ENCODE measurements at places on chromosomes 4 and X.
A peak's percentile ranks its signal among the peaks of the same experiment; 100 is the strongest.

DNA sequence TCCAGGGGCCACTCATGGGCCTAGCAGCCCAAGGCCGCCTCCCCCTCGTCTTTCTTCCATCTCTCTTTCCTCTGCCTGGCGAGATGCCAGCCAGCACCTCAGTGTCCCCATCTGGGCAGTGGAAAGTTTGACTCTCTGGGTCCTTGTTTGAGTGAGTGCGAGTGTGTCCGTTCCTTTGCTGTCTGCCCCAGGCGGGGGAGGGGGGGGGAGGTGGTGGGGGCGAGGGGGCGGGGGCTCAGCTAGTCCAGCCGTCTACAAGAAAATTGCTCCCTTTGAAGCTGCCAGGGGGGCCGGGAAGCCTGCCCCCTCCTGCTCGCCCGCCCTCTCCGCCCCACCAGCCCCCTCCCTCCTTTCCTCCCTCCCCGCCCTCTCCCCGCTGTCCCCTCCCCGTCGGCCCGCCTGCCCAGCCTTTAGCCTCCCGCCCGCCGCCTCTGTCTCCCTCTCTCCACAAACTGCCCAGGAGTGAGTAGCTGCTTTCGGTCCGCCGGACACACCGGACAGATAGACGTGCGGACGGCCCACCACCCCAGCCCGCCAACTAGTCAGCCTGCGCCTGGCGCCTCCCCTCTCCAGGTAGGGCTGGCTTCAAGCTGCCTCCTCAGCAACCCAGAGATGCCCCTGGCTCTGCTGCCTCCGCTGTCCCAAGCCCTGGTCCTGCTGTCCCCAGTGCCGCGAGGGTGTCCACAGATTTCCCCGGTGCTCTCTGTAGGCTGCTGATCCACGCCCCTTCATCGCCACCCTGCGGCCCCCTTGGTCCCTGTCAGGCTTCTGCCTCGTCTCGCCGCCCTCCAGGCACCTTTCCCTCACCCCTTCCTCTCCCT lies at the start of gene BGN:
TSS of gene BGN (plus strand) at position 440 of the 821 bp plus-strand sequence. CDS start 9,652 bp downstream, outside the sequence.
- peak; percentile 6 for DNase-seq

DNA sequence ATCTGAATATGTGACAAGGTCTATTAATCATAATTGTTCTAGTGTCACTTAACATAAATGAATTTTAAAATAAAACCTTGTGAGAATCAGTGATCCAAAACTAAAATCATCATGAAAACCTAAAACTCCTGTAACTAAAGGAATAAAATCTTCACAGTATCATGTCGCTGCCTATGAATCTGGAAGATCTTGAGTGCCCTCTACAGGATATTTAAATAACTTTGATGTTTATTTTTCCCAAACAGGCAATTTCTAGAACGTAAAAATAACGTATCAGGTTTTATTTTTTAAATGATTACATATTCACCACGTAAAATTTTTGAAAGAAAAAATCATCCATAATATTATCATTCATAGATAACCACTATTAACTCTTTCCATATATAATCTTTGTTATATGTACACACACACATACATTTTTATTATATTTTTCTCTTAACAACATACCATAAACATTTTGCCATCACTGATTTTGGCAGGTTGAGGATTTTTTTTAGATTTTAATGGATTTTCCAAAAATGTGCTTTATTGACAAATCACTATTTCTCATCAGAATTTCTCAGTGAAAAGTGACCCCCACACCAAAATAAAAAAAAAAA lies 79.6 kb downstream of the COMMD8 start:
- DNase-seq: no peak

- no peak for DNase-seq
Measured at GRCh38 chrX:149569770-149570169, 17.5 kb downstream of the MAGEA9B start.

DNA sequence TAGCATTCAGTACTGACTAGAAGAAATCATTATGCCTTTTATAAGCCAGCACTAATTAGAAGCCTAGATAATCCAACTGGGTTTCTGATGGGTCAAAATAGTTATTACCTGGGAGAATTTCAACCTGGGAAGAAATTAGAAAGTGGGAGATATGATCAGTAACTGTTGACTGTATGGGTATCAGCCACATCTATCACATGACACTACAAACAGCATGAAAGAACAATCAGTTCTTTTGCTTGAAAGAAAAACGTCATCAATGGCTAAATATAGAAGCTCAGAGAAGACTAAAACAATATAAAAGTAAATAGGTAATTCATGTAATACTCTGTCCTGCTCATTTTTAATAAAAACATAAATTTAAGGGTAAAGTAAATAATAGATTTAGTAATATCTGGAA lies 145.1 kb downstream of the CAMK2D start:
- DNase-seq: no peak

- peak; percentile 72 for DNase-seq
Measured at GRCh38 chr4:8200302-8200975, 1.3 kb downstream of the SH3TC1 start.

DNA sequence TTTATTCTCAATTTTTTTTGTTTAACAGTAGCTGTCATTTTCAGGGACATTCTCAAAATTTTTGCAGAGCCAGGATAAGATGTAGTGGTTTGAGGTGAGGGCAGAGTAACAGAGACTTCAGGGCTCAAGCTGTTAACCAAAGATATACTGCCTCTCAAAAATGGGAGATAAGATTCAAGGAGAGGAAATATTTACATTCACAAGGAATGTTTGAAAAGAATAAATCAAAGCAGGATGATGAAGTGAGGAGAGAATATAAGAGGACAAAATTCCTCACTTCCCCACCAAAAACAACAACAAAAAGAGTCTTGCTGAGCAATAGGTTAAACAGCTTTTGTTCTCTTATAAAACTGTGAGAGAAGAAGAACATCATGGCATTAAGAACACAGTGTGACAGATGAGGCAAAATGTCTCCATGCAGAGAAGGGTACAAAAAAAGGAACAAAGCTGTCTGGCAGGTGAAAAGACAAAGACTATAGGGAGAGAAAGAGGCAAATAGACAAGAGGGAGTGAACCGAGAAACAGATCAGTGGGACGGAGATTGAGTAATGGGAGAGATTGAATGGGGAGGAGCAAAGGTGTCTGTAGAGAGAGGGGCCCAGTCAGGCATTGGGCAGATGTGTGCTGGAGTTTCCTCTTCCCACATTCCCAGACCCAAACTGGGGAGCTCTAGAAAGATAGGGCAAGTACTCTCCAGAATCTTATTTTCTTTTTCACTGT lies 106.1 kb upstream of the TMEM150C start:
- no peak for DNase-seq

DNA sequence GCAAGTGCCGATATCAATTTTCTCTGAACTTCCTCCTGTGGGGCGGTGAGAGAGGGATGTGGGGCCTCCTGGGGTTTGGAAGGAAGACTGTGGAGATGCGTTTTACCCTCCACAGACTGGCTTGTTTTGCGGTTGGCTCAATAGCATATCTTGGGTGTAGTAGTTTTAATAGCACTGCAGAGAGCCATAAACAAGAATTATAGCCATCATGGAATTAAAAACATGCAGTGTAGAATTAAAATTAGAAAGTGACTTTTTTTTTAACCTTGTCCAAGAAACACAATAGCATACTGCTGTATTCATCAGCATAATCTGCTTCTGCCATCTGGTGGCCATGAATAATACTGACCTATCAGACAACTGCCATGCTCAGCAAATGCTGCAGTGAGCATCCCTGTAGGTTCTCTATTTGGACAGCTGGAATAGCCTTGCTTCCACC lies 47.3 kb upstream of the SCML1 start:
- DNase-seq: peak; percentile 10

Measured in NCI-H226 (cell line).